ENCODE measurements at places on chromosomes 2 and 18.

DNA sequence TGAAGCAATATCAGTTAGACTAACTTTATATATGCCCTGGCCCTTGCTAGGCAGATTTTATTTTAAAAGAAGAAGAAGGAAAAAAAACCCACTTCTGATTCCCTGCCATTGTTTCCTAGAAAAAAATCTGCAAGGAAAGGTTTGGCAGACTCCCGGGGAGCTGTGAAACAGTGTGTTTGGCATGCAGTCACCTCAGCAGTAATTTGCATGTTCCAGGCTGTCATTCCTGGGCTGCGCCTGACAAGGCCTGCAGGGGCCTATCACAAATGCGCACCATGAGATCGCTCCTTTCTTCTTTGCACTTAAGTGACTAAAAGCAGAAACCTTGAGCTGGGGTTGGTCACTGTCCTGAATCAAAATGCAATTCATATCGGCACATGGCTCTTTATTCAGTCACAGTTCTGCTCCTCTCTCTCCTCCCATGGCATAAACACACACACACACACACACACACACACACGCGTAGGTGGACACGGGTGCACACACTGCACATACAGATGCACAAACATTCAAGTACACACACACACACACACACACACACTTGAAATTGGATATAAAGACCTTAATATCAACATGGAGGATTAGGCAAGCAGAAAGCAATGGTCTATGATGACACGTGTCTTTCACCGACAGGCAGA, 172.8 kb downstream of the MYT1L start:
- no peak for DNase-seq
- no peaks in the 10 kb centered on the region for H3K4me1 ChIP-seq
- H3K36me3 ChIP-seq = peaks cover 6% of the 10 kb centered on the region
- no peak overlapping the region for H3K27ac ChIP-seq
- no peak overlapping the region for H3K4me3 ChIP-seq

- H3K27ac ChIP-seq = no peak overlapping the region
- H3K36me3 ChIP-seq = no peaks in the 10 kb centered on the region
- peak; percentile 72 for DNase-seq
- H3K27me3 ChIP-seq = no peaks in the 10 kb centered on the region
- H3K4me1 ChIP-seq = no peaks in the 10 kb centered on the region
- no peak overlapping the region for H3K4me3 ChIP-seq
Observed at GRCh38 chr2:54176577-54176976, 61.2 kb downstream of the ACYP2 start.

- no peak for DNase-seq
- 0 out of 2 replicates have a peak, but pooled peaks cover 3% of the 10 kb centered on the region for H3K36me3 ChIP-seq
- H3K4me1 ChIP-seq = peaks cover 26% of the 10 kb centered on the region
- H3K27ac ChIP-seq = no peak overlapping the region
- H3K4me3 ChIP-seq = no peak overlapping the region
Observed at GRCh38 chr2:235954888-235955480, 213.2 kb downstream of the GBX2 start.

DNA sequence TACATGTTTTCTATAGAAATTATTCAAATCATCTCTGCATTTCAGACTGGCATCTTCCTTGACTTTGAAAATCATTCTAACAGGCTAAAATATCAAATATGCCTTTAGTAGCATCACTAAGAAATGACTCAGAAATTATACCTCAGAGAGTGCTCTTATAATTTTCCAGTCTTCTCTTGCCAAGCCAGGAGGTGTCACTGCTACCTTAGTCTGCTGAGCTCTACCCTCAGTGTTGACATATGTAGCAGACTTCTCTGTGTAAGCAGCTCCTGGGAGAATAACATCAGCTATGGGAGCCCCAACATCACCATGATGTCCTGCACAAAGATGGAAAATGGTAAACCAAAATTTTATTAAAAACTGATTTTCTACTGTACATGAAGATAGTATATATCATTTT, 31.6 kb downstream of the NDUFS1 start:
- H3K4me3 ChIP-seq = no peak overlapping the region
- H3K4me1 ChIP-seq = no peaks in the 10 kb centered on the region
- DNase-seq = peak; percentile 7

DNA sequence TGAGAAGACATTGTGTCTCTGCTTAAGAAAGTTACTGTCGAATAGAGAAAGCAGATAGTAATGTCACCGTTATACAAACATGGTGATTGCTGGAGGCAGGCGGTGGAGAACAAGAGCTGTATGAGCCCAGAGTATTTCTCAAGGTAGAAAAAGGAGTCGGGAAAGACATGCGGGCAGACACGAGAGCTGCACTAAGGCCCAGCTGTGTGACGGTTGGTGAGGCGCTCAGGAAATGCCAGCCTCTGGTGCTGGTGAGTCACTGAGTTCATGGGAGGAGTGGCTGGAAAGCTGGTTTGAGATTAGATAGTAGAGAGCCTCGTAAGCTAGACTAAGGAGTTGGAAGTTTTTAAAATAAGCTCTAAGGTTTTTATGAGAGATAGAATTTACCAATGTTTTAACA, 390.9 kb upstream of the TRIB2 start:
- H3K27ac ChIP-seq = no peak overlapping the region
- no peaks in the 10 kb centered on the region for H3K27me3 ChIP-seq
- H3K4me1 ChIP-seq = no peaks in the 10 kb centered on the region
- H3K4me3 ChIP-seq = no peak overlapping the region
- DNase-seq = no peak

GRCh38 chr2:95390881-95391321, 11.6 kb upstream of the FAHD2A start:
- H3K27me3 ChIP-seq = 0 out of 2 replicates have a peak, but pooled peaks cover 3% of the 10 kb centered on the region
- H3K36me3 ChIP-seq = no peaks in the 10 kb centered on the region
- no peaks in the 10 kb centered on the region for H3K4me1 ChIP-seq
- H3K4me3 ChIP-seq = no peak overlapping the region

DNA sequence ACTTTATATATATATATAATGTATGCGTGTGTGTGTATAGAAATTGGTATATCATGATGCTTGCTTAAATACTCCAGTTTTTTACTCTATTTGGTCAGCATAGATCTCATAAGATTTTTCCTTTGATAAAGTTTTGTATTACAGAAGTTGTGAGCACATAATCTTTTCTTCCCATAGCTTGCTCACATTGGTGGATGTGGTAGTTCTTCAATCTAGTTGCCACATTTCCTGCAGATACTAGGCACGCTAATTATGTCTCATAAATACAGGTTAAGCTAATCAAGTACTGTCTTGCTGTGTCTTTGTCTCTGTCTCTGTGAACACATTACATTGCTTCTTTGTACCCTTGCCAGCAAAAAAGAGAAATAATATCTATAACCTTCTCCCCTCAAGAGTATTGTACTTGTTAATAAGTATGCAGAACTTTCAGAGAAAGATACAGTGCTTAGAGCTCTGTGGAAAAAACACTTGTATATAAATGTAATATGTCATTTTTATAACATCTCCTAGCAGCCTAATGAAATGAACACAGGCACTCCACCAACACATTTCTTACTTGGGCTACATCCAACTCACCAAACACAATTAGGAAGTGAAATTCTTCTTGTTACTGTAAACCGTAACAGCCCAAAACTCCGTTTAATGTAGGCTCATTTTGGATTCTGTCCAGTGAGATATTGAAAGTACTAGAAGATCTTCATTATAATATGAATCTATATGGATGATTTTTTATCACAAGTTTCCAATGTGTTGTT, 306.7 kb upstream of the SLC8A1 start:
- H3K36me3 ChIP-seq = no peaks in the 10 kb centered on the region
- H3K27me3 ChIP-seq = no peaks in the 10 kb centered on the region
- H3K4me1 ChIP-seq = no peaks in the 10 kb centered on the region
- no peak for DNase-seq
- no peak overlapping the region for H3K4me3 ChIP-seq

DNA sequence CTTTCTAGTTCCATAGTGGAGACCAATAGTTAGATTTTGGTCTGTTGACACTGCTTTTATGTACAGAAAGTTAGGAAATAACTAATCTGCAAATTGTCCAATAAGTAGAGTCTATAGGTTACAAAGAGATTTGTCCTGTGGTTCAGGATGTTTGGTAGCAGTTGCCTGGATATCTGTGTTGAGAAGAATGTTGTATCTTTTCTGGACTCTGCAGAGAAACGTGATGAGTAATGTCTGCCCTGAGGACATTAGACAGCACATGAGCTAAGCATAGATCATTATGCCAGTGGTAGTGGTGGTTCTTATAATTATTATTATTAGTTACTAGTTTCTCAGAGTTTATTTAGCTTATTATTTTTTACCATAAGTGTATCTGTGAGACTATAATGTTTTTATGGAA, 65.8 kb downstream of the ANKRD62 start:
- no peak for DNase-seq
- H3K27ac ChIP-seq = no peak overlapping the region
- H3K4me1 ChIP-seq = 0 out of 2 replicates have a peak, but pooled peaks cover 4% of the 10 kb centered on the region

Data from GM23338 (cell line).